ENCODE measurements at places on chromosomes 4 and X.

DNA sequence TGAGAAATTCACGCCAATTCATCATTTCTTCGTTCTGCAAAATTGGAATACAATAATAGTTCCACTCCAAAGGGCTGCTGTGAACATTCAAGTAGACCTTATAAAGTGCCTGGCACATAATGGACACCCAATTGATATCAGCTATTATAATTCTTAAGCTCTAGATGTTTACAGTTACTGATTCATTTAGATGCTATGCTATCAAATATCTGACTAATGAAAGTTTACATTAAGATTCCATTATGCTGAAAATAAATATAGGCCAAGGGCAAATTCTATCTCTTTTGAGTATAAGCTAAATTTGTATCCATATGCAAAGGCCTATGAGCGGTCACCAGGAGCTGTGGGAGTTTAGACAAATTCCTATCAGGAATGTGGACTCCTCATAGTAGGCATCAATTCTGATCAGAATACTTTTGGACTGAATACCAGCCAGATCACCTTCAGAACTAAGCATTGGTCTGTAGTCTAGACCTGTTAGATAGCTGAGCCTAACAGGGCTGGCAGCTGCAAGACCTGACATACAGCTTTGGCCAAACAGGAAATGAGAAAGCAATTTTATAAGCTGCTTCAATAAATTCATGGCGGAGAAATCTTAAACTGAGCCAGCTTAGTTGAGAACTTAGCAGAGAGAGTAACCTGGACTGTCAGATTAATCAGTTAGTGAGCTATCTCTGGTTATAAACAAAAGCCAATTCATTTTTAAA, 384.3 kb upstream of the ACTRT1 start:
- DNase-seq = no peak

DNA sequence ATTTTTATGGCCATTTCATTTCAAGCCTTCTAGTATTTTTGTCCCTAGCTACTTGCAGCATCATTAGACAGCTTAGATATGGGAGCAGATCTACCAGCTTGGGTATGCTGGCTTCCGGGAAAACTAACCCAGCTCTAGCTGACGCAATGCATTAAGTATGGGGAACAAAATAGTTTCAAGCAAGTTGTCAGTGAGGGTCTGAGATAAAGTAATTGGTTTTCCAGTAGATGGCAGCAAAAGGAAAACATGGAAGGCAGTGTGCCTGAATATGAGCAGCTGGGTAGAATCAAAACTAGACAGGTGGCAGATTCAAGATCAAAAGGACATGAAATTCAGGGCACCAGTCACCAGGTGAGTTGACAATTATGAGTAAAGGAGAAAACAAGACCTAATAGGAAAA, 340.9 kb upstream of the CTSO start:
- peak; percentile 16 for DNase-seq

GRCh38 chrX:42189576-42189975, 266.2 kb upstream of the CASK start:
- no peak for DNase-seq

- no peak for DNase-seq
These were observed 8.6 kb downstream of the LIAS start for GRCh38 chr4:39467464-39467863.

GRCh38 chrX:47637546-47638195, 7.9 kb upstream of the CFP start:
- no peak for DNase-seq

DNA sequence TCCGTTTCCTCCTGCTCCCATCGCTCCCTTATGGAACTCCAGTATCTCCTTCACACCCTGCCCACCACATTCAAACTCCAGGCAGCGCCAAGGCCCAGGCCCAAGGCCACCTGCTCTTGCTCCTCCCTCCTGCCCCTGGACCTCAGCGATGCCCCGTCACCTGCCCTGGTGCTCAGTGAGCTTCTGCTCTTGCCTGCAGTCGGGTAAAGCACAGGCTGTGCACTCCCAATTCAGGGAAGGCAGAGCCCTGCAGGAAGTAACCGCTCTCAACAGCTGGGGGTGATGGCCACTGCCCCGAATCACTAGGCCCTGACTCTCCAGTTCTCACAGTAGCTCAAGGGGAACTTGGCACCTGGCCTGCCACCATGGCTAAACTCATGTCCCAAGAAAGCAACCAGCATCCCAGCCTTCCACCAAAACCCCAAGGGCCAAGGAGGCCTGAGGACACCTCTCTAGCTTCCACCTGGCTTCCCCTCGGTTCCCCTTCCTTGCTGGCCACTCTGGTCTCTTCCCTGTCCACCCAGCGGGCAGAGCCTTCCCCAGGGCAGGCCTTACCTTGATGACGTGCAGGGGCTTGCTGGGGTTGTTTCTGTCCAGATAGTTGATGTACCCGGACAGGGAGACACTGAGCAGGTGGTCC, 29.3 kb downstream of the WDR1 start:
- no peak for DNase-seq

DNA sequence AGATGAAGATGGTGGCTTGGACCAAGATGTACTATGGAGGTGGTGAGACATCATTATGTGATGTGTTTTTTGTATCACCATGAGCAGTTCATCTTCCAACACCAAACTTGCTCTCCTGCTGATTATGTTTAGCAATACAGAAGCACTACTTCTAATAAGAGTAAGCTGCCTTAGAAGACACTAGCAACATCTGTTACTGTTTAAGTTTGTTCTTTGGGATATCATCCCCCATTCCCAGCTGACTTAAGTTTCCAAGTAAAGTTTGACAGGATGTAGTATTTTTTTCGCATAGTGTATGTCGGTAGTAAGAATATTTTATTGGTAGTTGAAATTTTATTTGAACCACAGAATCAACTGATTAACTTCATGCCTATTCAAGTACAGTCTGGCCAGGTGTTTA, 123.5 kb upstream of the BMPR1B start:
- no peak for DNase-seq

DNA sequence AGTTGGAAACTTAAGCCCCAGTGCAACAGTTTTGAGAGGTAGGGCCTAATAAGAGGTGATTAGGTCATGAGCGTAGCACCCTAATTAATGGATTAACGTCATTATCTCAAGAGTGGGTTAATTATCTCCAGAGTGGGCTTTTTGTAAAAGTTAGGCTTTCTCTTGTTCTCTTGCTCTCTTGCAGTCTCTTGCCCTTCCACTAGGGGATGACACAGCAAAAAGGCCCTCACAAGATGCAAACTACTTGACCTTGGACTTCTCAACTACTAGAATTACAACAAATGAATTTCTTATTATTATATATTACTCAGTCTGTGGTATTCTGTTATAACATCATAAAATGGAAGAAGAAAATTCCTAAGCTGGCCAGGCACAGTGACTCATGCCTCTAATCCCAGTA, 22.1 kb upstream of the NDST3 start:
- DNase-seq = no peak

GRCh38 chrX:72050011-72050410, 81.7 kb downstream of the RTL5 start:
- DNase-seq = no peak

DNA sequence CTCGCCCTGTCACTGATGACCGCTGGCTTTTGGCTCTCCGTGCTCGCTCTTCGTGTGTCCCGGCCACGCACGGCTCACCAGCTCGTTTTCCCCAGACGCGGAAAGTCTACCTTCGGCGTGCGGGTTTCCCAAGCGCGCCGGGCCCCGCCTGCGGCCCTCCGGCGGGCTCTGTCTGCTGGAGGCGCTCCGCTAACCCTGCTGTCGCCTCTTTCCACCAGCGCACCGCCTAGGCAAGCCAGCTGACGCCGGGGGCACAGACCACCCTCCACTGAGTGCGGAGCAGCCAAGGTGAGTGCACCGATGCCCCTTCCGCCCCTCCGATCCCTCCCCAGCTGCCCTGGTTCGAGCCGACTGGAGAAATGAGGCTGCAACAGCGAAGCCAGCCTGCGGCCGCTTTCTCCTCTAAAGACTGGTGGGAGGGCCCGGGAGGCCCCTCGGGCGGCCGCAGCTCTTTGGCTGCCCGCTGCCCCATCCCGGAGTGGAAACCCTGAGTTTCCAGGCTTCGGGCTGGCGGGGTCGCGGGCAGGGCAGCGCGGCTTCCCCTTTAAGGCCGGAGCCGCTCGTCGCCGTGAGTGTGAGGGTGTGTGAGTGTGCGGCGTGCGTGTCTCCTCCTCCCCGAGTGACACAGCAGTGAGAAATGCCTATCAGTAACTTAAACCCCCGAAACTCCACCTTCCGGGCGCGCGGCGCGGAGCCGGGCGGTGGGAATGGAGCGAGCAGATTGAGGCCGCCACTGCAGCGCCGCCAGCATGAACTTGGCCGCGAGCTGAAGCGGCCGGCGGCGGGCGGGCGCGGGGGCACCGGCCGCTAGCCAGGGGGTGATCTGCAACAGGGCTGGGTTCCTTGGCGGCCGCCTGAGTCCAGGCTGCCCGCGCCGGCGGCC, at the start of gene MAMLD1:
TSS of gene MAMLD1 (plus strand) at position 719 of the 883 bp plus-strand sequence. CDS start 82,200 bp downstream, outside the sequence.
- DNase-seq = peak; percentile 70

GRCh38 chr4:150547154-150547838, 34.7 kb upstream of the MAB21L2 start:
- no peak for DNase-seq

- no peak for DNase-seq
These were observed 6.9 kb upstream of the RAP2C start for GRCh38 chrX:132226169-132226568.

DNA sequence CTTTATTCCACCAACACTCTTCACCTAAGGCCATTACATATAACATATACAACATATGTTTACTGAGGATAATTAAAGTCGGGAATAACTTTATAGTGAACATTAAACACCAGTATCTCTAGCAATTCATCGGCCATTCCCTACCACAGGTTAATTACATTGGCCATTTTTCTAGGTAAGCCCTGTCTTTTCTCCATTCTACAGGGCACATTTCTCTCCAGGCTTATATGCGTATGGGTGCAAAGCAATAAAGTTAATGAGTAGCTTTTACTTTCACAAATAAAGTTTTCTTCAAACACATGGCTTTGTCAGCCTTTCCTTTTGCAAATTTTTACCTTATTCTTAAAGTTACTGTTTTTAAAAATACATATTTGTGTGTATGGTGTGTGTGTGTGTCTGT, 111.9 kb upstream of the IQCM start:
- DNase-seq = no peak

DNA sequence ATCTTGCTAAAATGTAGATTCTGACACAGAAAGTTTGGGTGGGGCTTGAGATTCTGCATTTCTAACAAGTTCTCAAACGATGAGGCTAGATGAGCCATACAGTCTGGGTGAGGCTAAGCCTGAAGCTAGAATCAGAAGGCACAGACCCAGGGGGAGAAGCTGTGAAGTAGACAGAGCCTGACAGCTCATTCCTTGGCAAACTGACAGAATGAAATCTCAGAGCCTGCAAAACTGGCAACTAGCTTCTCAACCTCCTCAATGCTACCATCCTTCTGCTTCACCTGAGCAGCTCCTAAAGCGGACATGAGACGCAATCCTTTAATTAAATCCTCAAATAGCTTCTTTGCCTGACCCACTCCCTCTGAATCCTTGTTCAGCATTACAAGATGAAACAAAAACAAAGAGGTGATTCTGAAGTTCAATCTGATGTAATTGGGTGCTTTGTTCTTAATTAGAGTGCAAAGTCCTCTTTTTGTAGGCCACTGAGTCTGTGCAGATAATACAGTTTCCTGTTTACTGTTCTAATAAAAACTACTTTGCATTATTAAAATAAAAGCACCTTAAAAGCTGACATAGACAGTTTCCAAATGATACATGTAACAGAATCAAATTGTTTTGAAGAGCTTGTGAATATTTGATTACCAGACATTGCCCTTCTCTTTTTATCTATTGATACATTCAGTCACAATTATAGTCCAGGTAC, 71.0 kb upstream of the BMP2K start:
- peak; percentile 48 for DNase-seq

GRCh38 chrX:6449946-6450345, 85.0 kb downstream of the VCX3A start:
- DNase-seq = no peak

GRCh38 chrX:154991039-154991438, 31.5 kb downstream of the F8 start:
- DNase-seq = no peak

DNA sequence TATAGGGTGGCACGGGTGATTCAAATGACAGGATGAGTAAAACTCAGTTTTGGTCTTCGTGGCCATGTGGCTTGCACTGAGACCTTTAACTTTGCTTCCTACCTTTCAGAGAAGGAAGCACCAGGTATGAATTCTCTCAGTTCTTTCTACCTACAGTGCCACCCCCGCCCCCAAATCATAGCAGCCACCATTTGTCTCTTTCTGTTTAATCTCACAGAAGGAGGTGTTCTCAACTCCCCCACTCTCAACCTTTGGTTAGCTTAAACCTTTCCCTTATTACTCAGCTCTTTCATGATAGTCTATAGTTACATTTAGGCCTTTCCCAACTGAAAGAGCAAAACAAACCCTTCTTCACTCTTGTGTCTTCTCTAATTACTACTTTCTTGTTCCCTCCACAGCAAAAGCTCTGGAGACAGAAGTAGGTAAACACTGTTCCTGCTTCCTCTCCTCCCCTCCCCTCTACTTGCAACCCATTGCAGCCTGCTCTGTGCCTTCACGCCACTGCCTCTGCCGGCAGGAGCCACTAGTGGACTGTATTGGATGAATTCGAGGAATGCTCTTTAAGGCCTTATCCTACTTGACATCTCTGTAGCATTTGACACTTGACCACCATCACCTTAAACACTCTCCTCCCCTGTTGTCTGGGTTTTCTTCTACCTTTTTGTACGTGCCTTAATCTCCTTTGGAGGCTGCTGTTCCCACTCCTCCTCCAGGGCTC, 123.7 kb downstream of the AFF1 start:
- DNase-seq = no peak

GRCh38 chr4:169158046-169158445, 112.7 kb downstream of the SH3RF1 start:
- no peak for DNase-seq

- DNase-seq = no peak
These were observed 13.1 kb downstream of the GASK1B start for GRCh38 chr4:158159718-158160094.

DNA sequence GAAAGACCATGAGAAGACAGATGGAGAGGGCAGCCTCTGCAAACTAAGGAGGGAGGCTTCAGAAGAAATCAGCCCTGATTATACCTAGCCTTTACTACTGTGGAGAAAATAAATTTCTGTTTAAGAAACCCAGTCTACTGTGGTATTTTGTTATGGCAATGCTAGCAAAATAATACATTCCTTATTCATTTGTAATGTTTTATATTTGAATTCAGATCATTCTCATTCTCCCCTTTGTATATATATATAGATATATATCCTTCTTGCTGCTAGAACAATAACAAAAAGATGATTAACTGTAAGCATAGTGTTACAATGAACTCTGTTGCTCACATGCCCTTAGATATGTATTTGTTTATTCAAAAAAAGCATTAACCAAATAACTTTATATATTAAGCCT, 22.5 kb downstream of the DMD start:
- no peak for DNase-seq

DNA sequence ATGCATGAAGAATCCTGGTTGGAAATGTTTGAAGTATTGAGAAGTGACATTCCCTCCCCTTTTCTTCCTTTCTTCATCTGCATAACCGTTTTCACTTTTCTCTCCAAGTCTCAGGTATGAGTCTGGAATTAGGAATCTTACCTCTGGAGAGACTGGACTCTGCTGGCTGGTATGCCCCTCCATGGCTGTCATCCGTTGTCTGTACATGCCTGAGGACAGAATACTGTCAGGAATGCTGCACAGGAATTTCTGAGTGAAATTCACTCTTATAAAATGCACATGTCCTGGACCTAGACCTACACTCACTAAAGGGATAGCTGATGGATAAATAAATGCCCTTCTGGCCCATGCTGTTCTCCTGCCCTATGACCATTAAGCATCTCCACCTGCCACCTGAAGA, 179.5 kb downstream of the MSN start:
- no peak for DNase-seq

Measured in putamen (tissue), 1 donor.